Heart left ventricle (tissue), 16 donors: ENCODE measurements at places on chromosomes 16 and 17. TPM values are rescaled to one million over a fixed set of nuclear protein-coding genes. Genes with fewer than 3 reads are reported as not detected.

DNA sequence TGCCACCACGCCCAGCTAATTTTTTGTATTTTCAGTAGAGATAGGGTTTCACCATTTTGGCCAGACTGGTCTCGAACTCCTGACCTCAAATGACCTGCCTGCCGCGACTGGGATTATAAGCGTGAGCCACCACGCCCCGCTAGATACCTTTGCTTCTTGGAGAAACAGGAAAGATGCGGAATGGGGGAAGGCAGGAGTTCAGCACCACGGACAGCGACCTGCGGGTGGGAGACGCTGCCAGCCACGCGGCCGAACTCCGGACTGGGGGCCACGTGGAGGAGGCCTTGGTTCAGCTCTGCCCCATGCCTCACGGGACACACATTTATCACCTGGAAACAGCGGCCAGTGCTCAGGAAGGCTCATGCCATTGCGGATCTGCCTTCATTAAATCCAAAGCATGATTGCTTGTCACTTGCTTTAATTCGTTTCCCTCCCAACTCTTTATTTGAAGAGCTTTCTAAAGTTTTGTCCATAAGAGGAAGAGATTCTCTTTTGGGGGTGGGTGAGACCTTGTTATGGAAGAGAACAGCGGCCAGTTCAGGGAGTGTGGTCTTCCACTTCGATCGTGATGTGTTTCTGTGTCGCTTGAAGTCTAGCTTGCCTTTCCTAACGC lies 219.9 kb downstream of the ENGASE start:
- peak; percentile 61 for DNase-seq
- no peak overlapping the region for H3K27ac ChIP-seq
- no peaks in the 10 kb centered on the region for H3K36me3 ChIP-seq
- H3K4me1 ChIP-seq: no peaks in the 10 kb centered on the region

GRCh38 chr17:1201132-1201702 lies 21.4 kb upstream of the ABR start:
- H3K27ac ChIP-seq: no peak overlapping the region
- no peak overlapping the region for H3K4me3 ChIP-seq
- no peaks in the 10 kb centered on the region for H3K27me3 ChIP-seq

DNA sequence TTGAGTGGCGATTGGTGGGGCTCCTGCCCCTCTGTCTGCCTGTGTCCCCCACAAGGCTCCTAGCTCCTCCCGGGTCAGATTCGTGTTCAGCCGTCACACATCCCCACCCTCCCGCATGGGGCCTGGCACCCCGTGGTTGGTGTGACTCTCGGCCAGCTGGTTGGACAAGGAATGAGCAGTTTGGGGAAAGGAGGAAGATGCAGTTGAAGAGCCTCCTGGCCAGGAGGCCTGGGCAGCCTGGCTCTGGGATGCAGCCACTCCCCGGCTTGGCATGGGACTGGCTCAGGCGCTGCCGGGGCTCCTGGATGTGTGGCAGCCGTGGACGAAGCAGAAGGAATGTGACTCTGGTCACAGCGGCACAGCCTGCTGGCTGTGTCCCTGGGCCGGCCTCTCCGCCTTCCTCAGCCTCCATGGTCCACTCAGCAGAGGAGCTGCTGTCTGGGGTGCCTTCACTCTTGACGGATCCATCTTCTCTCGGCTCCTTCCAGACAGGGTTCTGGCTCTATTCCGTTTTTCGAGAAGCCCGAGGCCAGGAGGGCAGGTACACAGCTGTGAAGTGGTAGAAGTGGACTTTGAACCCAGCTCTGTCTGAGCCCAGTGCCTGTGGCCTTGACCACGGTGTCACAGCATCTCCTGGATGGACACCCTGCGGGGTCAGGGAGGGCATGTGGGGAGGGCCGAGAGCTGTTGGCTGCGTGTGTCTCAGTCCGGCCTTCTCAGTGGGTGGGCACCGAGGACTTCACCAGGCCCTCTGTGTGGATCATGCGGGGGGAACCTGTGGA lies 2.1 kb downstream of the TRAF7 start:
- no peak for DNase-seq
- no peak overlapping the region for H3K27ac ChIP-seq
- H3K4me1 ChIP-seq: peaks cover 80% of the 10 kb centered on the region
- H3K27me3 ChIP-seq: no peaks in the 10 kb centered on the region
- no peak overlapping the region for H3K4me3 ChIP-seq

GRCh38 chr16:14364386-14365199 lies 265.5 kb downstream of the PARN start:
- no peaks in the 10 kb centered on the region for H3K4me1 ChIP-seq
- H3K27me3 ChIP-seq: no peaks in the 10 kb centered on the region
- DNase-seq: no peak
- H3K4me3 ChIP-seq: no peak overlapping the region

GRCh38 chr17:19433255-19433654 lies 22.2 kb downstream of the RNF112 start:
- DNase-seq: no peak
- no peak overlapping the region for H3K4me3 ChIP-seq
- no peaks in the 10 kb centered on the region for H3K27me3 ChIP-seq
- H3K27ac ChIP-seq: no peak overlapping the region
- H3K36me3 ChIP-seq: no peaks in the 10 kb centered on the region

- DNase-seq: no peak
- H3K36me3 ChIP-seq: no peaks in the 10 kb centered on the region
- no peaks in the 10 kb centered on the region for H3K27me3 ChIP-seq
- no peaks in the 10 kb centered on the region for H3K4me1 ChIP-seq
- H3K27ac ChIP-seq: no peak overlapping the region
- no peak overlapping the region for H3K4me3 ChIP-seq
These were observed 2.1 kb upstream of the TEX19 start for GRCh38 chr17:82356845-82357355.

DNA sequence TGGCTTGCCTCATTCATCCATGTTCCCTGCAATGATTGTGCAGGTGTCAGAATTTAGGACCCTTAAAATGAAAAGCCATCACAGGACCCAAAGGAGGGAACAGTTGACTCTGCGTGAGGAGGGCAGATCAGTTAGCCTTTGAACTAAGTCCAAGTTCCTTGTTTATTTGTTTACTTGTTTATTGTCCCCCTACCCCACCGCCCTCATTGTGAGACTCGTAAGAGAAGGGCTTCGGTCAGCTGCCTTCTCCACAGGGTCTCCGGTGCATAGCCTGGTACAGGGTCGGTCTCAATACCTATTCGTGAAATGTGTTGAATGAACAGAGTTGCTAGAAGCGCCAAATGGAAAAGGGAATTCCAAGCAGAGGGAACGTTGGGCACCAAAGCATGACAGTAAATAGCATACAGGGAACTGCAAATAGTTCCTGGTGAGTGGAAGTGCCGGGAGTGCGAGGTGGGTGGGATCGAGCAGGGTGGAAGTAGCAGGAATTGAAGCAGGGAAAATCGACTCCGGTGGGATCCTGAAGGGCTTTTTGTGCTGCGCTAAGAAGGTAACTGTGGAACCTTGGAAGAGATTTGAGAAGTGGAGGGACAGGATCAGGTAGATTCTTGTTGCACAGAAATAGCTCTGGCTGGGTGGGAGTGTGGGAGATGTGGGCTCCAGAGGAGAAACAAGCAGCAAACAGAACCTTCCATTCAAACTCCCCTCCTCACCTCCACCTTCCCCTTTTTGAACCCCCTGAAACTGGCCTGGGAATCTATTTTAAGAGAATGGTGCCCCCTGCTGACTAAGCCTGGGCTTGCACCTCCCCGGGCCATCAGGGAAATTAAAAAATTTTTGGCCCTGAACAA lies 12.7 kb downstream of the SLC35B1 start:
- H3K4me1 ChIP-seq: no peaks in the 10 kb centered on the region
- DNase-seq: no peak
- H3K27me3 ChIP-seq: no peaks in the 10 kb centered on the region
- no peaks in the 10 kb centered on the region for H3K36me3 ChIP-seq

GRCh38 chr16:79037521-79038373 lies 562.8 kb downstream of the MAF start:
- H3K4me3 ChIP-seq: no peak overlapping the region
- no peak for DNase-seq
- H3K36me3 ChIP-seq: no peaks in the 10 kb centered on the region
- H3K27ac ChIP-seq: peak overlapping the region; percentile 1
- no peaks in the 10 kb centered on the region for H3K27me3 ChIP-seq

- no peaks in the 10 kb centered on the region for H3K27me3 ChIP-seq
- H3K27ac ChIP-seq: no peak overlapping the region
- peaks cover 7% of the 10 kb centered on the region for H3K36me3 ChIP-seq
- no peak for DNase-seq
These were observed 75.5 kb downstream of the SOCS1 start for GRCh38 chr16:11180489-11180888.

- DNase-seq: no peak
- peaks cover 9% of the 10 kb centered on the region for H3K4me1 ChIP-seq
- H3K36me3 ChIP-seq: no peaks in the 10 kb centered on the region
- no peaks in the 10 kb centered on the region for H3K27me3 ChIP-seq
These were observed 2.2 kb downstream of the ETV4 start for GRCh38 chr17:43543771-43544575.

DNA sequence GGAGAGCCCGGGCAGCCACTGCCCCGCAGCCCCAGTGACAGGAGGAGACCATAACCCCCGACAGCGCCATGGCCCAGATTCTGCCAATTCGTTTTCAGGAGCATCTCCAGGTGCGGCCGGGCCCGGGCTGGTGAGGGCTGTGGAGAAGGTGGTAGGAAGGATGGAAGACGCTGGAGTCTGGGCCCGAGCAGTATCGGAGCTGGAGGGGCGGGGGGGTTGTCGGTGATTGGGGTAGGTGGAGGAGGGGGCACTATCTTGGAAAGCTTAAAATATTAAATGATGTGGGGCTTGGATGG lies 317 bp downstream of the CLTC start:
- H3K27me3 ChIP-seq: no peaks in the 10 kb centered on the region
- DNase-seq: no peak
- peak overlapping the region; percentile 84 for H3K4me3 ChIP-seq
- H3K27ac ChIP-seq: peak overlapping the region; percentile 99

- no peak for DNase-seq
- no peak overlapping the region for H3K4me3 ChIP-seq
- no peak overlapping the region for H3K27ac ChIP-seq
- no peaks in the 10 kb centered on the region for H3K36me3 ChIP-seq
- no peaks in the 10 kb centered on the region for H3K27me3 ChIP-seq
These were observed 175.2 kb upstream of the SALL1 start for GRCh38 chr16:51326131-51326856.

DNA sequence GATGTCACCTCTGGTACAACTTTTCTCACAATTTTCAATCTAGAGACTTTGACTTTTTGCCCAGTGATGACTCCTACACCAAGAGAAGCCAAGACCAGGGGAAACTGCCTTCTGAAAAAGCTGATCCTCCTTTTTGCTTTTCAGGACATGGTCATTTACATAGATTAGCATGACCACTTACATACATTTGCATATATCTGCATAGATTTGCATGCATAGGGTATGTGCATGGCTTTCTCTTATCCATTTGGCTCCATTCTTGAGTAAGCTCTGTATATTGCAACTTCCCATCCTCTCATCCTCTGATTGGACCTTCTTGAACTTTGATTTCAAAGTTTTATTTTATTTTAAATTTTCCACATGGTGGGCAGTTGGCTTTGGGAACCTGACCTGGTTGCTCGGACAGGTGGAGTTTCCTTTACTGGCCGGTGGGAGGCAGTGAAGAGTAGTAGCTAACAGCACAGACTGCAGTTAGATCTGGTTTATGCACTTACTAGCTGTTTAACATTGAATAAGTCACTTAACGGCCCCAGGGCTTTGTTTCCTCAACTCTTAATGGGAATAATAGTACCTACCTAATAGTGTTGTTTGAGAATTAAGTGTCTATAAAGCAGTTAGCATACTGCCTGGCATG lies 92.9 kb downstream of the GPR139 start:
- H3K4me3 ChIP-seq: no peak overlapping the region
- no peak overlapping the region for H3K27ac ChIP-seq
- no peaks in the 10 kb centered on the region for H3K27me3 ChIP-seq
- no peaks in the 10 kb centered on the region for H3K4me1 ChIP-seq

GRCh38 chr16:24002619-24003018 lies 166.8 kb downstream of the PRKCB start:
- H3K4me3 ChIP-seq: no peak overlapping the region
- no peaks in the 10 kb centered on the region for H3K4me1 ChIP-seq
- no peaks in the 10 kb centered on the region for H3K27me3 ChIP-seq
- H3K36me3 ChIP-seq: no peaks in the 10 kb centered on the region

DNA sequence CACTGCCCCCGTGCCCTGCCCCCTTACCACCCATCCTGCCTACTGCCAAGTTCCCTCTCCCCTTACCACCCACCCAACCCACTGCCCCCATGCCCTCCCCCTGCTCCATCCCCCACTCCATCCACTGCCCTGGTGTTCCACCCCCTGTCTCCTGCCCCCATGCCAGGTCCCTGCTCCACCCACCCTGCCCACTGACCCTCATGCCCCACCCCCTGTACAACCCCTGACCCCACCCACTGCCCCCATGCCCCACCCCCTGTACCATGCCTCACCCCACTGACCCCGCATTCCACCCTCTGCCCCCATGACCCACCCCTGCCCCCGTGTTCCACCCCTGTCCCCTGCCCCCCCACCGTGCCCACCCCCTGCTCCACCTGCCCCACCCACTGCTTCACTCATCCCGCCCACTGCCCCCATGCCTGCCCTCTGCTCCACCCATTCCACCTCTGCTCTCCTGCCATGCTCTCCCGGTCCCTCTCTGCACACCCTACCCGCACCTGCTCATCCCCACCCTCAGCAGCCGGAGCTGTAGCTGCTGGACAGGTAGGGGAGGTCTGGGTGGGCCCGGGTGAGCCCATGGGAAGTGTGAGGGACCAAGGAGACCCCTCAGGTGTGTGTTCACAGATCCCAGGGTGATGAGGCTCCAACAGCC lies 7.4 kb upstream of the FN3KRP start:
- no peaks in the 10 kb centered on the region for H3K36me3 ChIP-seq
- no peak overlapping the region for H3K4me3 ChIP-seq
- peaks cover 3% of the 10 kb centered on the region for H3K27me3 ChIP-seq
- no peak for DNase-seq

DNA sequence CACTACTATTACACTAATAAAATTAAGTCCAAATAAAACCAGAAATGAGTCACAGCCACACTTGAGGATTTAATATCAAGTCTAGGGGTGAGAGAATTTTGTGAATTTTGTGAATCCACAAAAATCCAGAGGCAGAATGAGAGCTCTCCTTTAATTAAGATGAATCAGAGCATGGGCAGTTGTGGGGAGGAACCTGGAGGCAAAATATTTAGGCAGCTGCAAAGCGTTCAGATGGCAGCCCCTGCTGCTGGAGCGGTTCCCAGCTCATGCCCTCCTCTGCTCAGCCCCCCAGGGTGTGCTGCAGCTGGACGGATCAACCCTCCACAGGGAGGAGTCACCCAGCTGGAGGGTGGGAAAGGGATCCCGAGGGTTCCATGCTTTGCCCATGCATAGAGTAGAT lies 43.4 kb upstream of the IRX6 start:
- no peak overlapping the region for H3K4me3 ChIP-seq
- H3K27ac ChIP-seq: no peak overlapping the region
- no peaks in the 10 kb centered on the region for H3K27me3 ChIP-seq
- H3K36me3 ChIP-seq: no peaks in the 10 kb centered on the region

GRCh38 chr16:86431540-86431939 lies 78.8 kb upstream of the FOXF1 start:
- H3K4me1 ChIP-seq: no peaks in the 10 kb centered on the region
- no peak overlapping the region for H3K4me3 ChIP-seq
- DNase-seq: no peak
- no peaks in the 10 kb centered on the region for H3K27me3 ChIP-seq
- no peak overlapping the region for H3K27ac ChIP-seq

The CRYBA1 gene
- not detected for total RNA-seq

The SLC9A5 gene
- total RNA-seq: 1.4 TPM

The PMFBP1 gene
- 0.77 TPM for total RNA-seq

The CIAO2B gene
- 107 TPM for total RNA-seq

The KRT222 gene
- 0.31 TPM for total RNA-seq

The NPIPB13 gene
- total RNA-seq: 3.2 TPM

The TEKT1 gene
- not detected for total RNA-seq

The MFSD6L gene
- not detected for total RNA-seq

The NPIPA3 gene
- 0.70 TPM for total RNA-seq
